ENCODE measurements at places on chromosomes 5 and 9.

DNA sequence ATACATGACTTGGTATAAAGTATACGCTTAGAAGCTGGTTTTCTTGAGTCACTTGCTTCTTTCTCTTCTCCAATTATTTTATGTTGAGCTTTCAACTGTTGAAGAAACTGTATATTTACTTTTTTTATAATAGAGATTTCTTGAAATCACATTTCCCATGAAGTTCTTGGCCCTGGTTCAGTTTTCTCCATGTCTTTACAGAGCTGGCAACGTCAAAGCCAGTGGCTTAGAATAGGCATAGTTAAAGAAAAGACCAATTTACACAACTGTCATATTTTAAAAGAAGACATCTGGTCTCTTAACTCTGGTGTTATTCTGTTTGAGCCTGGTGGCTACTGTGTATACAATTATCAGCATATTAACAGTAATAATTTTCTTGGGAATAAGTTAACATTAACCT, 1249.3 kb downstream of the CDH12 start:
- no peak overlapping the region for H3K27ac ChIP-seq
- H3K36me3 ChIP-seq = no peaks in the 10 kb centered on the region
- H3K27me3 ChIP-seq = no peaks in the 10 kb centered on the region
- no peak for DNase-seq
- H3K4me1 ChIP-seq = peaks cover 3% of the 10 kb centered on the region

DNA sequence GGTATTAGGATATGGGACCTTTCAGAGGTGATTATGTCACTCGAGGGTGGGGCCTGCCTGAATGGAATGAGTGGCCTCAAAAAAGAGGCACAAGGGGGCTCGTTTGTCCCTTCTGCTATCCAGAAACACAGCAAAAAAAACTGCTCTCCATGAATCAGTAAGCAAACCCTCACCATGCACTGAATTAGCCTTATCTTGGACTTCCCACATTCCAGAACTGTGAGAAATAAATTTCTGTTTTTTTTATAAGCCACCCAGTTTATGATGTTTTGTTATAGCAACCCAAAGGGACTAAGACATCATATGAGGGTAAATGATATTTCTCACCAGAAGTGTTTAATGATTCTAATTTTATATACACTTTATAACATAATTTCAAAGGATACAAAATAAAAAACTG, 476.6 kb upstream of the EDIL3 start:
- no peak overlapping the region for H3K27ac ChIP-seq
- DNase-seq = no peak
- no peaks in the 10 kb centered on the region for H3K27me3 ChIP-seq
- peaks cover 13% of the 10 kb centered on the region for H3K4me1 ChIP-seq
- no peak overlapping the region for H3K4me3 ChIP-seq

- no peaks in the 10 kb centered on the region for H3K27me3 ChIP-seq
- no peak overlapping the region for H3K27ac ChIP-seq
- H3K4me3 ChIP-seq = no peak overlapping the region
These were observed 50.0 kb upstream of the KLF4 start for GRCh38 chr9:107539427-107540163.

- DNase-seq = no peak
- H3K4me3 ChIP-seq = no peak overlapping the region
- H3K4me1 ChIP-seq = no peaks in the 10 kb centered on the region
- no peak overlapping the region for H3K27ac ChIP-seq
- no peaks in the 10 kb centered on the region for H3K36me3 ChIP-seq
These were observed 179.0 kb upstream of the PPP1R26 start for GRCh38 chr9:135300346-135301141.

GRCh38 chr5:14164164-14165163, 21.3 kb downstream of the TRIO start:
- no peaks in the 10 kb centered on the region for H3K27me3 ChIP-seq
- no peak overlapping the region for H3K27ac ChIP-seq
- DNase-seq = no peak
- H3K4me1 ChIP-seq = peaks cover 24% of the 10 kb centered on the region
- no peak overlapping the region for H3K4me3 ChIP-seq

DNA sequence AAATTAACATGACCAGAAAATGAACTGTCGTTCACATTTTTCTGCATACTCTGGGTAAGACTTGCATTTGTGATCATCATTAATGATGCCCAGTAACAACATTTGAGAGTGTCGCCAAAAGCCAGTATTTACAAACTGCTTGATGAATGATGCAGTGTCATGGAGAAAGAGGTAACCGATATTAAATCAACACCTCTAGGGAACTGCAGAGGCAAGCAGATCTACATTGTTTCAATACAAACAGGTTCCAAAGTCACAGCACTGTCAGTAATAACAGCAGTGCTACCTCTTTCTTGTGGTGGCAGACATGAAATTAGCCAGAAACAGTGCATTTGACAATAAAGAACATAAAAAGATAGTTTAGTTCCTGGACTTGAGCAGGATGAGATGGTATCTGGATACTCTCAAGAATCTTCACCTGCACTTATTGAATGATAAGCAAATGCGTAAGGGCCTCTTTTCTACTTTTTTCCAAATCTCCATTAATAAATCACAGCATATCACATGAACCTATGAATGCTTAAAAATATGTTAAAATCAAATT, 456.6 kb downstream of the ARHGEF28 start:
- H3K4me3 ChIP-seq = no peak overlapping the region
- no peaks in the 10 kb centered on the region for H3K36me3 ChIP-seq
- no peak for DNase-seq
- H3K4me1 ChIP-seq = peaks cover 78% of the 10 kb centered on the region

DNA sequence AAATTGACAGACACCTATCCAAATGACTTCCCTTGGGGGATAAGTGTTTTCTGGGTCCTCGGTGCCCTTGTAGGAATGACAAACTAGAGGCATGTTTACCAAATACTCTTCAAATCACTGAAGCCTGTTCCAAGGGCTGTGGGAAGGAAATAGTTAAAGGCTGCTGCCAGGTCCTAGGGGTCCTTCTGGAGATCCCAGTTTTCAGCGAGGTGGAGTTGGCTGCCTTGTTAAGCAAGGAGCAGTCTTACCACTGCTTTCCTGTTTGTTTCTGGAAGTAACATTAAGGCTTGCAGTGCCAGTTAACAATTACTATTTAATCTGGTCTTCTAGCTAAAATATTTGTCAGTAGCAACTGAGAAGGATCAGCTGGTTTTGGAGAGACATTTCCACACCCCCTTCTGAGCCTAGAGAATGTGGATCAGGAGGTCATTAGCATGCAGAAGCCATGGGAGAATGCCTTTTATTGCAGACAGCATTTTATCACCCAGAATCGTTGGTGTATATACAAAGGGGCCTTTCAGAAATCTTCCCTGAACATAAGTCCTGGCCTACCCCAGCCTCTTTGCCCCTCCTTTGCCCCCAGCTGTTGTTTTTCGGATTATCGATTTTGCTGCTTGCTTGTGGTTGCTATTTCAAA, 238.8 kb downstream of the DMAC1 start:
- peaks cover 4% of the 10 kb centered on the region for H3K27me3 ChIP-seq
- H3K36me3 ChIP-seq = no peaks in the 10 kb centered on the region
- H3K4me3 ChIP-seq = no peak overlapping the region
- peaks cover 2% of the 10 kb centered on the region for H3K4me1 ChIP-seq
- no peak overlapping the region for H3K27ac ChIP-seq

DNA sequence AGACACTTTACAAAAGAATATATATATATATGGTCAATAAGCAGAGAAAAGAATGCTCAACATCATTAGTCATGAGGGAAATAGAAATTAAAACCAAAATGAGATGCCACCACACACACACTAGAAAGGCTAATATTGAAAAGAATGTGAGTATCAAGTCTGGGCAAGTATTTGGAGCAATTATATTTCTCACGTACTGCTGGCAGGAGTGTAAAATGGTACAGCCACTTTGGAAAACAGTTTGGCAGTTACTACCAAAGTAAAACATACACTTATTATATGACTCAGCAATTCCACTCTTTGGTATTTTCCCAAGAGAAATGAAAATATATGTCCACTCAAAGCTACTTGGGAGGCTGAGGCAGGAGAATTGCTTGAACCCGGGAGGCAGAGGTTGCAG, 29.8 kb downstream of the NEUROG1 start:
- no peak for DNase-seq
- H3K4me3 ChIP-seq = no peak overlapping the region
- H3K27ac ChIP-seq = no peak overlapping the region
- H3K4me1 ChIP-seq = peaks cover 17% of the 10 kb centered on the region
- H3K36me3 ChIP-seq = no peaks in the 10 kb centered on the region

GRCh38 chr5:131441184-131441583, 177.3 kb downstream of the CDC42SE2 start:
- H3K36me3 ChIP-seq = peaks cover 26% of the 10 kb centered on the region
- H3K27ac ChIP-seq = no peak overlapping the region
- no peak overlapping the region for H3K4me3 ChIP-seq
- no peak for DNase-seq

GRCh38 chr5:97135868-97136267, 6.5 kb downstream of the LIX1 start:
- H3K4me3 ChIP-seq = no peak overlapping the region
- H3K4me1 ChIP-seq = peaks cover 73% of the 10 kb centered on the region
- H3K27me3 ChIP-seq = no peaks in the 10 kb centered on the region
- no peak for DNase-seq
- no peaks in the 10 kb centered on the region for H3K36me3 ChIP-seq
- H3K27ac ChIP-seq = no peak overlapping the region

- H3K27me3 ChIP-seq = no peaks in the 10 kb centered on the region
- peaks cover 2% of the 10 kb centered on the region for H3K36me3 ChIP-seq
- no peak overlapping the region for H3K4me3 ChIP-seq
- H3K27ac ChIP-seq = peak overlapping the region; percentile 51
- H3K4me1 ChIP-seq = peaks cover 22% of the 10 kb centered on the region
- DNase-seq = no peak
These were observed 17.6 kb downstream of the DCANP1 start for GRCh38 chr5:135429301-135430134.

GRCh38 chr5:150637245-150638052, 3.0 kb upstream of the SYNPO start:
- H3K27ac ChIP-seq = peak overlapping the region; percentile 95
- DNase-seq = no peak
- peak overlapping the region; percentile 38 for H3K4me3 ChIP-seq
- peaks cover 73% of the 10 kb centered on the region for H3K4me1 ChIP-seq
- no peaks in the 10 kb centered on the region for H3K36me3 ChIP-seq
- no peaks in the 10 kb centered on the region for H3K27me3 ChIP-seq

- DNase-seq = no peak
- no peak overlapping the region for H3K4me3 ChIP-seq
- no peaks in the 10 kb centered on the region for H3K36me3 ChIP-seq
- no peaks in the 10 kb centered on the region for H3K4me1 ChIP-seq
- H3K27me3 ChIP-seq = peaks cover 67% of the 10 kb centered on the region
These were observed 8.0 kb downstream of the SPOCK1 start for GRCh38 chr5:137491121-137491520.

GRCh38 chr5:125034331-125034730, 287.9 kb upstream of the ZNF608 start:
- DNase-seq = no peak
- H3K4me1 ChIP-seq = peaks cover 2% of the 10 kb centered on the region
- no peak overlapping the region for H3K27ac ChIP-seq
- no peak overlapping the region for H3K4me3 ChIP-seq
- H3K36me3 ChIP-seq = no peaks in the 10 kb centered on the region

DNA sequence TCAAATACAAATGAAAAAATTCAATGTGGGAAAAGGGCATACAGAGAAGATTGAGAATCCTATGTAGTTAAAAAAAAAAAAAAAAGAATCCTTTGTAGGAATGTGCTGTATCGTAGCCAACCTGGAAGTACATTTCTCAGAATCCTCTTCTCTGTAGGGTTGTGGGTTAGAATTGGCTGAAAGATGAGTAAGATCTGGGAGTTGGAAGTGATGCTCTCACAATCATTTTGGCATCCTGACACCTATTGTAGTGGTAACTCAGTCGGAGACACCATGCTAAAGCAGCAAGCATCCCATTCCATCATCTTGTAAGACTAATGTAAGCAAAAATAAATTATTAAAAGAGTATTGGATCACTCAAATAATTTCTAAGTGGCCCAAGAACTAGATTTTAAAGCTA, 30.6 kb downstream of the MRPL22 start:
- H3K4me1 ChIP-seq = no peaks in the 10 kb centered on the region
- H3K27ac ChIP-seq = no peak overlapping the region
- H3K4me3 ChIP-seq = no peak overlapping the region
- H3K36me3 ChIP-seq = peaks cover 13% of the 10 kb centered on the region
- DNase-seq = no peak

All from mesothelial cell of epicardium (in vitro differentiated cells).